ENCODE measurements at places on chromosomes 6 and 20. TPM values are rescaled to one million over a fixed set of nuclear protein-coding genes. Genes with fewer than 3 reads are reported as not detected.

DNA sequence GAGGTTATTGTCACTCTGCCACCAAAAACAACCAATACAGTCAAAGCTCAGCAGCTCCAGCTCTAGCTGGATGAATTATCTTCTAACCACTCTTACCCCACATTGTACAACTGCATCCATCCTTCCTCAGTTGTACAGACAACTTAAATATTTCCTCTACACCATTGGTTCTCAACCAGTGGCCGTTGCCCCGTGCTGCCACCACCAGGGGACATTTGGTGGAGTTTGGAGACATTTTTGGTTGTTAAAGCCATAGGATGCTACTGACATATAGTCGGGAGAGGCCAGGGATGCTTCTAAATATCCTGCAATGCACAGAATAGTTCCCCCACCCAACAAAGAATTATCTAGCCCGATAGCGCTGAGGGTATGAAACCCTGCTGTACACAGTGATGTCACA, 59.3 kb downstream of the SHLD1 start:
- no peak for DNase-seq

DNA sequence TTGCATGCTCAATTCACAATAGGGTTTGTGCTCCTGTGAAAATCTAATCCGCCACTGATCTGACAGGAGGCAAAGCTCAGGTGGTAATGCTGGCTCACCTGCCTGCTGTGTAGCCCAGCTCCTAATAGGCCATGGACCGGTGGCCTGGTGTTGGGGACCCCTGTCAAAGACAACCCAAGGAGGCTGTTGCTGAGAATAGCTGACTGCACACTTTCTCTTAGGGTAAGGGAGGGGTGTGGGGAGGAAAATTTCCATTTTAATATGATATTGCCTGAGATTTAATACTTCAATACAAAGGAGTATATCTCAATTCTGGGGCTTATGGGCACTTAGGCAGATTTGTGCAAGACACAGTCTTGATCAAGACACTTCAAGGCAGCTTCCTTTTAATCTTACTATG, 105.8 kb downstream of the ALDH8A1 start:
- DNase-seq, result no peak

DNA sequence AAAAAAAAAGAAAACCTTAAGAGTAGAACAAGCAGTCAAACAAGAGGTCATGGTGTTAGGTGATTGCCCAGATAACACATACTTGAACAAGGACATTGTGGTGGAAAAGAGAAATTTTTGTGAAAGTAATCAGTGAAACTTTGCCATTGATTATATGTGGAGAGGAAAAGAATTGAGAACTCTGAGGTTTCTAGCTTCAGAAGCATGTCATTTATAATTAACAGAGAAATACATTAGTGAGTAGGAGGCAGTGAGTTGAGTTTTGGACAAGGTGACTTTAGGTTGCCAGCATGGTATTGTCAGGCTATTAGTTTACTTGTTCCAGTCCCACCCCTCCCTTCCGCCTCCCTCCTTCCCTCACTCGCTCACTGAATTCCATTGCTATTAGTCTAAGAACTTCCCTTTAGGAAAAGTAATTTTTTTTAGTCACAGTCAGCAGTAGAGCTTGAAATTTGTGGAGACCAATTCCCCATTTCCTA, 17.2 kb downstream of the TAB2 start:
- DNase-seq, result no peak

DNA sequence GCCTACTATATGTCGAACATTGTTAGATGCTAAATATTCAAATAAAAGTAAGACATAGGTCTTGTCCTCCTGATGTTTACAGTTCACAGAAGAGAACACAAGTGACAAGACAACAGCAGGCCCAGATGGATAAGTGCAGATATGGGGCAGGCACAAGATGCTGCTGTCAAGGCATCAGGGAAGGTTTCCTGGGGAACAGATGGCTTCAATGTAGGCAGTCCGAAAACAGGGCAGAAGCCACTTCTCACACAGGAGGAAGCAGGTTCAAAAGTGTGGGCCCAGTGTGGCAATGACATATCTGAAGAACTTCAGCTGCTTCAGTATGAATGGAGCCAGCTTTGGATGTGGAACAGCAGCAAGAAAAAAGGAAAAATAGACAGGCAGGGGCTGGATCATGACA, 32.5 kb downstream of the HLA-DPB1 start:
- DNase-seq, result no peak

DNA sequence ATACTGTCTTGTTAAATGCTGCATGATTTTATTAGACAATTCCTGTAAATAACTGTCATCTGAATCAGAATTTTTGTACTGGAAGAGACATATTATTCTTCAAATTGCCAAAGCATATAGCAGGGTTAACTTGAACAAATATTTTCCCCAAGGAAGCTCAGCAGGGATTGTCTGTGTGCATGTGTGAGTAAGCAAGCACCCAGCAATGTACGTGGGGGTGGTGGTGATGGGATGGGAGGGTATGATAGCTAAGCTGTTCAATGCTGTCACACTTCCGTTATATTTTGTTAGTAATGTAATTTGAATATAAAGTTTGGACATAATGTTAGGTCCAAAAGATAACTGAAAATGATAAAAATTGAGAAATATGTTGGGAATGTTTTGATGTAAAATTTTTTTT, 118.1 kb downstream of the MYB start:
- DNase-seq, result no peak

- peak; percentile 18 for DNase-seq
These were observed 5.9 kb upstream of the CST7 start for GRCh38 chr20:24943196-24943595.

TP53TG5 gene
- 2.4 TPM for total RNA-seq

Measured in endodermal cell (in vitro differentiated cells).